ENCODE measurements at places on chromosomes 2 and 18. TPM values are rescaled to one million over a fixed set of nuclear protein-coding genes. Genes with fewer than 3 reads are reported as not detected.

Gene IL1A
- 0.50 TPM for total RNA-seq

Gene PKDCC
- total RNA-seq: 63.1 TPM

GRCh38 chr2:223545830-223546229 is 56.3 kb downstream of the SCG2 start:
- DNase-seq: no peak
- H3K27me3 ChIP-seq: no peaks in the 10 kb centered on the region
- no peak overlapping the region for H3K4me3 ChIP-seq
- H3K4me1 ChIP-seq: no peaks in the 10 kb centered on the region
- H3K27ac ChIP-seq: no peak overlapping the region

- DNase-seq: no peak
- H3K4me3 ChIP-seq: no peak overlapping the region
- H3K4me1 ChIP-seq: no peaks in the 10 kb centered on the region
- H3K36me3 ChIP-seq: no peaks in the 10 kb centered on the region
- H3K27me3 ChIP-seq: no peaks in the 10 kb centered on the region
- H3K27ac ChIP-seq: no peak overlapping the region
Measured at GRCh38 chr2:198040835-198041234, 236.4 kb downstream of the PLCL1 start.

DNA sequence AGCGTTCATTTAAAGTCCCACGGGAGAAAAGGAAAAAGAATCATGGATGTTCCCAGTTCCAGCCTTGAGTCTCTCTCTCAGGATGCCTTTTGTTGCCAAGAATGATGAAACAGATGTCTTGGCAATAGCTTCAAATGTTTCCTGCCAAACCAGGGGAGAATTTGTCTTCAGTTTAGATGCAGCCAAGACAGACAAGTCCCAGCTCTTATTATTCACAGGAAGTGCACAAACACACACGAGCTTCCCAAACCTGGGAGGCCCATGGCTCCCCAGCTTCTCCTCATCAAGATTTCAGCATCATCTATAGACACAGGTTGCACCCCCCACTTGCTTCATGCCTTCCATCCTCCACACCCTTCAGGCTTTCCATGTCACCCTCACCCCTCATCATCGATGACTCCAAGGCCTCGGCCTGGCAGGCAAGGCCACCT is 45.9 kb downstream of the HS1BP3 start:
- no peak overlapping the region for H3K27ac ChIP-seq
- H3K36me3 ChIP-seq: no peaks in the 10 kb centered on the region
- no peaks in the 10 kb centered on the region for H3K4me1 ChIP-seq
- H3K4me3 ChIP-seq: no peak overlapping the region
- no peaks in the 10 kb centered on the region for H3K27me3 ChIP-seq
- DNase-seq: peak; percentile 19

- no peaks in the 10 kb centered on the region for H3K36me3 ChIP-seq
- no peaks in the 10 kb centered on the region for H3K4me1 ChIP-seq
- no peak for DNase-seq
- no peak overlapping the region for H3K27ac ChIP-seq
Measured at GRCh38 chr2:165617741-165618481, 148.4 kb downstream of the CSRNP3 start.

DNA sequence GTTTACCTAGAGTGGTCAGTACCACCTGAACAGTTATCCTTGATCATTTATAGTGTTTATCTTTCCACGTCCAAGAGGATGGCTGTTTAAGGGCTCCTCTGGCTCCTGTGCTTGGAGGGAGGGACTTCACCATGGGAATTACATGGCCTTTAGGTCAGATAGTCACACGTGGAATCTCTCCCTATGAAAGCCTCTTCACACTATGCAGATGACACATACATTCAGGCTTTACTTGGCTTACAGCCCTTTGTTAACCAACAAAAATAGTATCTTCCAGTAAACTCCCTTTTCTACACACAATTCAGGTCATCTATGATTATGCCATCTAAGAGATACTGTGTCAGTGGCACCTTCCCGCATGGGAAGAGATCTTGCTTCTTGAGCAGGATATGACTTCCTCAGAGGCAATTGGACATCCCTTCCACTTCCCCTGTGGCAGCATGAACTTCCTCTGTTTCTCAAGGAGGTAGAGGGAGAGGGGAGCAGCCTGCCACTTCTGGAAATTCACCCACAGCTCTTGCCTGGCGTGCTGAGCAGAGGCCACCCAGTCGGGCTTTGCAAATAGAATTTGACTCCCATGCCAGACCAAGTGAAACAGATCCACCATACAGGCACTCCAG is 53.5 kb downstream of the COLEC12 start:
- no peak for DNase-seq
- no peak overlapping the region for H3K27ac ChIP-seq
- H3K4me1 ChIP-seq: peaks cover 6% of the 10 kb centered on the region
- H3K27me3 ChIP-seq: no peaks in the 10 kb centered on the region
- no peaks in the 10 kb centered on the region for H3K36me3 ChIP-seq
